Fibroblast of the conjunctiva (primary cell): ENCODE measurements at places on chromosomes 12 and 14.

- DNase-seq = peak; percentile 43
Measured at GRCh38 chr14:45679853-45680252, 426.9 kb upstream of the MIS18BP1 start.

GRCh38 chr12:127790376-127790775 lies 476.6 kb upstream of the TMEM132C start:
- DNase-seq = no peak

DNA sequence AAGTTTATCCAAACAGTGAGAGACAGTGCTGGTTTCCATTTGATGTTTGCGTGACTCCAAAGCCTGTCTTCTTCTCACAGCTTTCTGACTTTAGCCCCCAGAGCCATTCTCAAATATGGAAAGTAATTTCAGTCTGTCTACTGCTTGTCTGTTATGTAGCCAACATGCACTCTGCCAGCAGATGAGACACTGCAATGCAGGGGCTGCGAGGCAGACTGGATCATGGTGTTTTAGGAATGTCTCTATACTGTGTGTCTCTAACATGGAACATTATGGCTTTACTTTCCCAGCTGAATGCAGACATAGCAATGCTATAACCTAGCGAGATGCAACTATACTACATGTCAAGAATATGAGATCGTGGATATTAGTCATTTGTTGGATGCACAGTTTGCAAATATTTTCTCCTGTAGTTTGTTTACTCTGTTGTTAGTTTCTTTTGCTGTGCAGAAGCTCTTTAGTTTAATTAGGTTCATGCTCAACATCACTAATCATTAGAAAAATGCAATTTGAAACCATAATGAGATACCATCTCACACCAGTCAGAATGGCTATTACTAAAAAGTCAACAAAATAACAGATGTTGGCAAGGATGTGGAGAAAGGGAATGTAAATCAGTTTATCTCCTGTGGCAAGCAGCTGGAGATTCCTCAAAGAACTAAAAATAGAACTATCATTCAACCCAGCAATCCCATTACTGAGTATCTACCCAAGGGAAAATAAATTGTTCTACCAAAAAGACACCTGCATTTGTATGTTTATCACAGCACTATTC lies 235.8 kb upstream of the TMTC1 start:
- no peak for DNase-seq

DNA sequence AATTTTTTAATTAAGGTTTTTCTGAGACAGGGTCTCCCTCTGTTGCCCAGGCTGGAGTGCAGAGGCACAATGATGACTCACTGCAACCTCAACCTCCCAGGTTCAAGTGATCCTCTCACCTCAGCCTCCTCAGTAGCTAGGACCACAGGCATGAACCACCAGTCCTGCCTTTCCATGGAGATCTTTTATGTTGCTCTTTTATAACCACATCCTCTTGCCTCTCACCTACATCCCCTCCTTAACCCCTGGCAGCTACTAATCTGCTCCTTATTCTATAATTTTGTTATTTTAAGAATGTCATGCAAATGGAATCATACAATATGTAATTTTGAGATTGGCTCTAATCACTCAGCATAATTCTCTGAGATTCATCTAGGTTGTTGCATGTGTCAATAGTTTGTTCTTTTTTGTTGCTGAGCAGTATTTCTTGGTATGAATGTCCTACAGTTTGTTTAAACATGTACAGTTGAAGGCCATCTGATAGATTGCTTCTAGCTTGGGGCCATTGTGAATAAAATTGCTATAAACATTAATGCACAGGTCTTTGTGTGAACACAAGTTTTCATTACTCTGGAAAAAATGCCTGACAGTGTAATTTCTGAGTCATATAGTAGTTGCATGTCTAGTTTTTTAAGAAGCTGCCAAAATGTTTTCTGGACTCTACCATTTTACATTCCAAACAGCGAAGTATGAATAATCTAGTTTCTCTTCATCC lies 249.2 kb upstream of the AMIGO2 start:
- DNase-seq = no peak

GRCh38 chr12:20656600-20656999 lies 38.5 kb upstream of the SLCO1C1 start:
- DNase-seq = no peak

DNA sequence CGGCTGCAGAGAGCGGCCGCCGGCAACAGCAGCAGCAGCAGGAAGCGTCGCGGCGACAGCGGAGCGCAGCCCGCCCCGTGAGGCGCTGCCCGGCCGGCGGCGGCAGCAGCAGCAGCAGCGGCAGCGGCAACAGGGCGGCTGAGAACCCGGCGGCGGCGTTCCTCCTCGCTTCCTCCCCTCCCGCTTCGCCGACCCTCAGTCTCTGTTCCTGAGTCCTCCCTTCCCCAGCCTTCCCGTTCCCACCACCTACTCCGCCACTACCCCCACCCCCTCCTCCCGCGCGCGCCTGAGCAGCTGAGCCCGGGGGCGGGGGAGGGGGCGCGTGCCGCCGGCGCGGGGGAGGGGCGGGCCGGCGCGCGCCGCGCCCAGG lies 310 bp downstream of the BICDL1 start:
- DNase-seq = no peak

- DNase-seq = peak; percentile 91
Measured at GRCh38 chr12:6532051-6532926, 2.0 kb upstream of the GAPDH start.

DNA sequence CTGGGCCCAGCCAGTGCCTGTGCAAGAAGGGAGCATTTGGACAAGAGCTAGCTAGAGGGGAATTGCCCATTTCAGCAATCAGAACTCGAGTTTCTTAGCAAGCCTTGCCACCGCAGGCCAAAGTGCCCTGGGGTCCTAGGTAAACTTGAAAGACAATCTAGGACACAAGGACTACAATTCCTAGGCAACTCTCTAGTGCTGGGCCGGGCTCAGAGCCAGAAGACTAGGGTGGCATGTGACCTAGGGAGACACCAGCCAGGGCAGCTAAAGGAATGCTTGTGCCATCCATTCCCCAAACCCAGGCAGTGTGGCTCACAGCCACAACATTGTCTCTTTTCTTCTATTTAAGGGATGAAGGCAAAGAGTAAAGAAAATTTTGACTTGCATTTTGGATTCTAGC lies 205.0 kb downstream of the BMP4 start:
- DNase-seq = no peak

DNA sequence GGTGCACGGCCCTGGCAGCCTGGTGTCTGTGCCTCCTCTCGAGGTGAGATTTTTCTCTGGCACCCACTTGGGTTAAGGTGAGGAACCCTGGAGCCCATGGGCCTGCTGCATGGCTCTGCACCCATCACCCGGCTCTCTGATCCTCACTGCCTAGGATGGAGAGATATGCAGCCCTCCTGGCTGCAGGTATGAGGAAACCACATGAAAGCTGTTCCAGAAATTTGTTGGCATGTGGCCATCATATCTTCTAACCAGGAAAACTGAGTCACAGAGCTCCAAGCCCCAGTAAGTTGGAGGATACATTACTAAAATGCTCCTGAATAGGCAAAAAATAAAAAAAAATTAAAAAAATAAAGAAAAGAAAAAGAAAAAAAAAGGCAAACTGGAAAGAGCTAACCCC lies 39.3 kb upstream of the DDX11 start:
- no peak for DNase-seq

DNA sequence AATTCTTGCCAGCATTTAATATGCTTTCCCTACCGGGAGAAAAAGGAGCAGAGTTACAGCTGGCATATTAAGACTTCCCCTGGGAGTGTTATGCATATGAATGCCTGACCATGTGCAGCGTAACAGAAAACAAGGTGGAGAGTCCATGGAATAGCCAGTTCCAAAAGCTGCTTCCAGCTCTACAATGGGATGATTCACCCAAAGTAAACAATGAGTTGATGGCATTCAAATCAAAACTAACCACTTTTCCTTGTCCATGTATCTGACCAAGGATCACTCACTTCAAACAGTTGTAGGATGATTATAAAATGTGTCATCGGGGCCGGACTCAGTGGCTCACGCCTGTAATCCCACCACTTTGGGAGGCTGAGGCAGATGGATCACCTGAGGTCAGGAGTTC lies 48.1 kb upstream of the BICDL1 start:
- DNase-seq = peak; percentile 4

DNA sequence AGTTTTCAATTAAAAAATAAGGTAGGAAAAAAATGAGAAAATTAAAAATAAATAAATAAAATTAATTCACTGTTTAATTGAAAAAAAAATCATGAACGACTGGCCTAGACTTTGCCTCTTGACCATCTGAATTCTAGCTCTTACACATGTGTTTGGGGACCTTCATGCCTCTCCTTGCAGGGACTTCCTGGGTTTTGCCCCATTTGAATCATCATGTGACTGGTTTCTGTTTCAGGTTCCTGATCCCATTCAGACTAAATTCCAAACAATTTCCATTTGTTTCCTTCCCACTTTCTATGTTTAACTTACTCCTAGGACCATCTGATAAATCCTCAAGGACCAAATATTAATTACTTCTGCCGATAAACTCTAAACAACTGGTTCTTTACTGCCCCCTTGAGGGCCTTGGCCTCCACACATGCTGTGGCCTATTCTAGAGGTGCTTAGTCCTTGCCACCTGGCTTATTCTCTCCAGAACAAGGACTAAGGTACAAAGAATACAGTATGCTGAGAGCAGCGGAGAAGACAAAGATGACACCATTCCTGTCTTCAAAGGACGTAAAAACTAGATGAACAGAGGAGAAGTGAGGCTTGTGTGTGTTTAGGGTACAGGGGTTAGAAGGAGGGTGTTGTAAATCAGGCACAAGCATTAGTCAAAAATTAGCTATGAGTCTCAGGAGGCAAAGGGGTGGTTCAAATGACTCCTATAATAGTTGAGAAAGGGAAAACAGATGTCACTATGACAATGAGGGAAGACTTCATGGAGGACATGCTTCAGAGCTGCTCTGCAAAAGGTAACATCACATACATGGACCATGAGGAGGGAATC lies 125.8 kb upstream of the AVPR1A start:
- no peak for DNase-seq

GRCh38 chr14:80926397-80927082 lies 15.0 kb downstream of the CEP128 start:
- no peak for DNase-seq

- DNase-seq = no peak
Measured at GRCh38 chr12:122982963-122983788, 2.7 kb downstream of the ARL6IP4 start.

DNA sequence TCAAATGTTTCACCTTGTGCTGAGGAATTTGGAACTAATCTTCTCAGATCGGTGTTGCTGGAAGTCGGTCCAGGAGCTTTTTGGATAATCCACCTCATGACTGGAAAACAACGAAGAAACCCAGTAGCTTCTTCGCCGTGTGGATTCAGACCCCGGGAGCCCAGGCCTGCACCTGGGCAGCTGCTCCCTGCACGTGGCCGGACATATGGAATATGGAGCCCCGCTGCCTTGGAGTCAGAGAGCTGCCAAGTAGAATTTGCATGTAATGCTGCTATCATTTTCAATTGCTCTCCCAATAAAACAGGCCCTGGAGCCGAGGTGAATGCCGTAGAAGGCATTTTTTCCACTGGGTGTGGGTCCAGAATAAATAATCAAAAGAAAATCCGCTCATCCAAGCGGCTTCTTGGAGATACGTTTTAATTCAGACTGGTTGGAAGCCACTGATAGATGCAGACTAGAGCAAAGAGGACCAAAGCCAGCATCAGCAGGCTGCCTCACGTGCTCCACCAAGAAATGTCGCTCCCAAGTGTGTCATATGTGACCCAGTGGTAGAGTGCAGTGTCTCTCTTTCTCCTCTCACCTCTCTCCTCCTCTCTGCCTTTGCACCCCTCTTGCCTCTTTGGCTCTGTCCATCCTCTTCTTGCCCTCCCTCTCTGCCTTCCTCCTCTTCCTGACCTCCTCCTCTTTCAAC lies 115.3 kb downstream of the ZNF664 start:
- DNase-seq = no peak

- no peak for DNase-seq
Measured at GRCh38 chr12:93536111-93536765, 36.2 kb upstream of the SOCS2 start.

DNA sequence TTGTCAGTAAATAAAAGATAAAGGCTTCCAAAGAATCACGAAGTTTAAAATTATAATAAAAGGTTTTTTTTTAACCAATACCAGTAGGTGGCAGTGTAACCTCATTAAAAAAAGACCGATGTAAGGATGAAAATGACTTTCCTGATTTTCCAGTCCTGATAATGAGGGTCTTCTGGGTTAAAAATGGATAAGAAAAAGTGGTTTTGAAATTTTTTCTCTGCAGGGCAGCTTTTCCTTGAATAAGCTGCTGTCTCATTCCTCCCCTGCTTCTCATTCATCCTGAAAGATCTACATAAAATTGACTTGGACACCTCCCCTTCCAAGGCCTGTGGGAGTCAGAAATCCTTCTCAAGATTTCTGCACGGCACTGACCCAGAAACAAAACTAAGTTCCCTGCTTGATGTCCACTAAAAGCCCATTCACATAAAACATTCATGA lies 58.9 kb upstream of the FBXO33 start:
- no peak for DNase-seq

GRCh38 chr12:49330032-49330619 lies 6.9 kb downstream of the C1QL4 start:
- no peak for DNase-seq

- DNase-seq = no peak
Measured at GRCh38 chr14:65949711-65950516, 536.3 kb upstream of the CCDC196 start.

DNA sequence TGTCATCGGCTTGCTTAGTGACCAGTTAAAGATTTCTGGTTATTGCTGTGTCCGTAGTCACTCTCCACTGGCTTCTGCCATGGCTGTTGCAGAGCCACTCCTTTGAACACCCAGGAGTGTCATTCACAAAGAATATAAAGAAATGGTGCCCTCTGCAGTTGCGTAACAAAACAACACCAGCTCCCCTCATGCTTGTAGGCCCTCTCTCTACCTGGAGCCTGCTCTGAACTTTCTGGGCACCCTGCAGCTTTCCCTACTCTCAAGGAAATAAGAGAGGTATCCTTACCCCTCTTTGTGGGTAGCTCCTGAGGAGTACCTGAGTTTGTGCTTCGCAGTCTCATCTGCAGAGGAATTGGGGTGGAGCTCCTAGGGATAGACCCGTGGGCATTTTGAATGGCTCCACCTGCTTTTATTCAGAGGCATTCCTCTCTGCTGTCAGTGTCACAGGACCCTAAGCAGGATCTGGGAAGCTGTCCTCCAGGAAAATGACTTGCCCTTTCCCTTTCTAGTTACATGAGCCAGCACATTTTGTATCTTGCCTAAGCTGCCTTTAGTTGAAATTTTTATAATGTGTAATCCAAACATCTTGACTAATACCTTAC lies 97.2 kb upstream of the TMEM260 start:
- no peak for DNase-seq

- DNase-seq = no peak
Measured at GRCh38 chr12:55982319-55982936, 8.6 kb downstream of the RAB5B start.

GRCh38 chr14:104522926-104523545 lies 56.5 kb upstream of the C14orf180 start:
- DNase-seq = no peak

- no peak for DNase-seq
Measured at GRCh38 chr12:4910502-4911315, 1.0 kb downstream of the KCNA1 start.

GRCh38 chr12:128258866-128259555 lies 8.0 kb upstream of the TMEM132C start:
- DNase-seq = no peak
